Effector CD8-positive, alpha-beta T cell (primary cell): ENCODE measurements at places on chromosomes 13 and 19.

GRCh38 chr13:75825161-75825560 is 189.0 kb downstream of the LMO7 start:
- no peak for DNase-seq

- DNase-seq, result no peak
Observed at GRCh38 chr19:41604831-41605230, 22.0 kb downstream of the CEACAM4 start.

DNA sequence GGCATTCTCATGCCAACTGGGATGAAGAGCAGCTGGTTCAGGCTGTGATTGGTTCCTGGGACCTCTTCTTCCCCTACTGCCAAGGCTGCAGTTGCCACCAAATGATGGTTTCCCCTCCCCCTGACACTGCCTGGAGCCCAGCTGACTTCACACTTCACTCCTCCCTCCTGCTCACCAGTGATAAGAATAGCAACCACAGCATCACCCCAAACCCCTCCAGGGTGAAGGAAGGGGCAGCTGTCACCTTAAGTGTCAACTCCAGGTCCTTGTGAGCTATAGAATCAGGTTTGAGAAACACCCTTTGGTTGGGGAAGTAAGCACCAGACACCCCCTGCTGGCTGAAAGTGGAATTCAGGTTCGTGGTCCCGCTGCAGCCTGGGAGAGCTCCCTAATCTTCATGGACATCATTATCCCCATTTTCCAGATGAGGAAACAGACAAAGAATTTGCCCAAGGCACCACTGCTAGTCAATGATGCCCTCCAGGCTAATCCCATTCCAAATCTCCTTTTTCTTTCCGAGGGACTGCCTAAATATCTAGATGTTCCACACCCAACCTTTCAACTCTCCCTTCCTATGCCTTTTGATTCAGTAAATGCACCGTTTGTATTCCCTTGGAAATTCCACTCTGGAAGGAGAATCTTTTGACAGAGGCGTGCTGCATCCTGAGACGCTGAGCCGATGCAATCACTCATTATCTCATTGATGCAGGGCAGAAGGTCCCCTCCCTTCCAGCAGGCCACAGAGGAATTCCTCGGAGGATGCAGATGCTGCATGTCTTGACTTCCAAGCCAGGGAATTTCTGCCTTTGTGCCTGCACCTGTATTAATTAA is 50.6 kb upstream of the UQCRFS1 start:
- DNase-seq, result peak; percentile 17

- DNase-seq, result no peak
Observed at GRCh38 chr13:25171170-25171516, 945 bp downstream of the AMER2 start.

DNA sequence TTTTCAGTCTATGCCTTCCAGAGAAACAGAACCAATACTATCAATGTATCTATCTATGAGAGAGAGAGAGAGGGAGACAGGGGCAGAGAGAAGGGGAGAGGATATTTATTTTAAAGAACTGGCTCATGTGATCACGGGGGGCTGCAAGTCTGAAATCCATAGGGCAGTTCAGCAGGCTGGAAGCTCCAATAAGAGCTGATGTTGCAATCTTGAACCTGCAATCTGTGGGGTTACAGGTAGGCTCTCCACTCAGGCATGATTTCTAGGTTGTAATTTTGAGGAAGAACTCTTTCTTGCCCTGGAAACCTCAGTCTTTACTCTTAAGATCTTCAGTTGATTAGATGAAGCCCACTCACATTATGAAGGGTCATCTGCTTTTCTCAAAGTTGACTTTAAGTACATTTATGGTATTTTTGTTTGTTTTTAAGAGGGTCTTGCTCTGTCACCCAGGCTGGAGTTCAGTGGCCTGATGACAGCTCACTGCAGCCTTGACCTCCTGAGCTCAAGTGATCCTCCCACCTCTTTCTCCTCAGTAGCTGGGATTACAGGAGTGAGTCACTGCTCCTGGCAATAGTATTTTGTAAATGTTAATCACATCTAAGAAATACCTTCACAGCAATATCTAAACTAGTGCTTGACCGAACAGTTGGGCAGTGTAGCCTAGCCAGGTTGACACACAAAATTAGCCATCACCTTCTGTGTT is 376.4 kb downstream of the FGF9 start:
- no peak for DNase-seq

DNA sequence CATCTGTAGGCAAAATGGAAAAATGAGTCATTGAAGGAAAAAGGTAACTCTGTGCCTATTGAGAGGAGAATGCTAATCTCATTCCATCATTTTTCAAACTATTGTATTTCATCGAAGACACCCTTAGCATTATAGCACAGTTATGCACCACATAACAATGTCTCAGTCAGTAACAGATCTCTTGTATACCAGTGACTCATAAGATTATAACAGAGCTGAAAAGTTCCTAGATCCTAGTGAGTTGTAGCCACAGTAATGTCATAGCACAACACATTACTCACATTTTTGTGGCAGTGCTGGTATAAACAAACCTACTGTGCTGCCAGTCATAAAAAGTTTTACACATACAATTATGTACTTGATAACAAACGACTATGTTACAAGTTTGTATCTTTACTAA is 1077.6 kb downstream of the DIAPH3 start:
- no peak for DNase-seq

DNA sequence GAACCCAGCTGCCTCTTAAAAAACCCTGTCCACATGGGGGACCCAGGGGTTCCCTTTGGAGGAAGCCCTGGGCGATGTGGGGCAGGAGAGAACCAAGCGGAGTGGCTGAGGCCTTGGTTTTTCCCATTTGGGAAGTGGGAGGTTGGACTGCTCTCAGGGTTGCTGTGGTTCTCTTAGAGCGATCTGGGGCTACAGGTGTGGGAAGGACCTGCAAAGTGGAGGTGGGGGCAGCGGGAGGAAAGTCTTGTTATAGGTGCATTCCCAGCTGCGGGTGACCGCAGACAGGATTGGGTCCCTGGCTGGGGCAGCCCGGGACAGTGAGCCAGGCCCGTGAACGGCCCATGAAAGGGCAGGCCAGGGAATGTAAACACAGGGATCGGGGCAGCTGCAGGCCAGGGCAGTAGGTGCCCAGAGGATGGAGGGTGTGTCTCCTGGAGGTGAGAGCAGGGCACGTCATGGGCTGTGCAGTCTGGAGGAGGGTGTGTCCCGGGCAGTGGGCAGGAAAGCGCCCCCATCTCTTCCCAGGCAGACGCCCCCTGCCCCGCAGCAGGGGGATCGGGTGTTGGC is 814 bp downstream of the SLC25A23 start:
- no peak for DNase-seq

DNA sequence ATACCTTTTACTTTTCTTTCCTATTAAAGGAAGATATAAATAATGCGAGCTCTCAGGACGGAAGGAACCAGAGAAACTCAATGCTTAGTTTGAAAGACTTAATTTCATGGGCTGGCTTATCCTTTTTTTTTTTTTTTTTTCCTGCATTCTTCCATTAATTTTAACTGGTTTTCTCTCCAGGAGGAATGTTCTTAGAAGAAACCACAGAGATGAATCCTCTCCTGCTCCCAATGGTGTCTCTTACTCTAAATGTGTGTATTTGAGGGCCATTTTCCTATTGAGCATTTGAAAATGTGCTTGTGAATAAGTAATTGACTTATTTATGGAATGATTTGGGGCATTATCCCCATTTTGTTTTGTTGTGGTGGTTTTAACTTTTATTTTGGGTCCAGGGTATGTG is 494.9 kb downstream of the FOXO1 start:
- no peak for DNase-seq

DNA sequence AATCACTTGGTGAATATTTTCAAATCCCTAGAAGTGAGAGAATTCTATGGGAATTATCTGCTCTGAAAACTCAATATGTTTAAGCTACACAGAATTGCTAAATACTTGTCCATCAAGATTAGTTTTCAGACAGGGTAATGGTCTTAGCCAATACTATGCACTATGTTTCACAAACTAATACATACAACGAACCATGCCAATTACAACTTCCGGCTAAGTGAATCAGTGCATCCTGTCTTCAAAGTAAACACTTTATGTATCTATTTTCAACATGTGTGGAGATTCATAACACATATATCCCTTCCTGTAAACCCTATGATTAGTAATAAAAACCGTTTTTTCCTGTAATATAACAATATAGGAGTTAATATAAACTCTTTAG is 181.5 kb downstream of the POSTN start:
- no peak for DNase-seq

GRCh38 chr13:76454991-76455390 is 431.2 kb downstream of the KCTD12 start:
- DNase-seq, result no peak

GRCh38 chr19:17118957-17119356 is 43.4 kb downstream of the MYO9B start:
- DNase-seq, result no peak

- no peak for DNase-seq
Observed at GRCh38 chr13:24860770-24861169, 96.8 kb downstream of the RNF17 start.

DNA sequence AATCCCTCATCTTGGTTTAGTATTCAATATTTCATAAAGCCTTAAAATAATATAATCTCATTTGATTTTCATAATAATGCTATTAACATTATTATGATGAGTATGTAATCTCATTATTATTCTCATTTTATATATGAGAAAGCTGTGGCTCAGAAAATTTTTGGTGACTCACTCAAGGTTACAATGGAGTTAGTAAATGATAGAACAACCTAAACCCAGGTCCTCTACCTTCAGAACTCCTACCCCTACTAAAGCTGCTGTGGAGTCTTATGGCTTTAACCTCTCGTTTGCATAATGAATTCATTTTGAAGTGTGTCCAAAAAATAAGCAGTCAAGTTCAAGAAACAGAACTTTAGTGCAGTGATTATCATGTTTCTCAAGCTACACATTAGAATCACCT is 226.3 kb downstream of the TBC1D4 start:
- no peak for DNase-seq

- no peak for DNase-seq
Observed at GRCh38 chr19:33628921-33629825, 7.4 kb downstream of the CHST8 start.

- no peak for DNase-seq
Observed at GRCh38 chr13:35851356-35851755, 279.8 kb downstream of the DCLK1 start.

GRCh38 chr19:5575590-5575989 is 7.8 kb upstream of the TINCR start:
- DNase-seq, result no peak

GRCh38 chr19:30320916-30321315 is 51.3 kb upstream of the ZNF536 start:
- no peak for DNase-seq

DNA sequence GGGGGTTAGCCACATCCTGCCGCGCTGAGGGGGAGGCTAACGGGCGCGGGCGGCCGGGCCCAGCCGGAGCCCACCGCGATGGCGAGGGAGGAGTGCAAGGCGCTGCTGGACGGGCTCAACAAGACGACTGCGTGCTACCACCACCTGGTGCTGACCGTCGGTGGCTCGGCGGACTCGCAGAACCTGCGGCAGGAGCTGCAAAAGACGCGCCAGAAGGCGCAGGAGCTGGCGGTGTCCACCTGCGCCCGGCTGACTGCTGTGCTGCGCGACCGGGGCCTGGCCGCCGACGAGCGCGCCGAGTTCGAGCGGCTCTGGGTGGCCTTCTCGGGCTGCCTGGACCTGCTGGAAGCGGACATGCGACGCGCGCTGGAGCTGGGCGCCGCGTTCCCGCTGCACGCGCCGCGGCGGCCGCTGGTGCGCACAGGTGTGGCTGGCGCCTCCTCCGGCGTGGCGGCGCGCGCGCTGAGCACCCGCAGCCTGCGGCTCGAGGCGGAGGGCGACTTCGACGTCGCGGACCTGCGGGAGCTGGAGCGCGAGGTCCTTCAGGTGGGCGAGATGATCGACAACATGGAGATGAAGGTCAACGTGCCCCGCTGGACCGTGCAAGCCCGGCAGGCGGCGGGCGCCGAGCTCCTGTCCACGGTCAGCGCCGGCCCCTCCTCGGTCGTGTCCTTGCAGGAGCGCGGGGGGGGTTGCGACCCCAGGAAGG is 692 bp downstream of the RGS9BP start:
- DNase-seq, result no peak

- no peak for DNase-seq
Observed at GRCh38 chr13:72199640-72200039, 332.6 kb upstream of the DACH1 start.

GRCh38 chr19:14031719-14032480 is at the start of gene IL27RA:
Gene IL27RA (plus strand): TSS chr19:14031762. CDS start chr19:14031873, 111 bp downstream.
- peak; percentile 73 for DNase-seq

GRCh38 chr13:100100115-100100879 is 11.4 kb downstream of the PCCA start:
- DNase-seq, result no peak

- no peak for DNase-seq
Observed at GRCh38 chr19:5222821-5223321, 117.7 kb downstream of the PTPRS start.

- DNase-seq, result no peak
Observed at GRCh38 chr13:24043590-24044350, 116.8 kb upstream of the SPATA13 start.

DNA sequence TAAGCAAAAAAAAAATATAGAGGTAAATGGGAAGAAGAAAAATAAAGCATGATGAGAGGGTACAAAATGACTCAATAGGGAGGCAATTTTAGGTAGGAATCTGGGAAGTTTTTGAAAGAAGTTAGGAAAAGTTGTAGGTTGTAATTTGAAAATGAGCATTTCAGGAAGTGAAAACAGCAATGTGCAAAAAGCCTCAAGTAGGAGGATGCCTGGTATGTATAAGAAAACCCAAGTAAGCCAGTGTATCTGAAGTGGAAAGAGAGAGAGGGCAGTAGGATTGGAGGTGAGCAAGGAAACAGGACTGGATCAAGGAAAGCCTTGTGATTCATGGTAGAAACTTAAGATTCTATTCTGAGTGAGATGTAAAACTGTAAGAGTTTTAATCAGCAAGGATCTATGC is 121.6 kb upstream of the SPRY2 start:
- no peak for DNase-seq

DNA sequence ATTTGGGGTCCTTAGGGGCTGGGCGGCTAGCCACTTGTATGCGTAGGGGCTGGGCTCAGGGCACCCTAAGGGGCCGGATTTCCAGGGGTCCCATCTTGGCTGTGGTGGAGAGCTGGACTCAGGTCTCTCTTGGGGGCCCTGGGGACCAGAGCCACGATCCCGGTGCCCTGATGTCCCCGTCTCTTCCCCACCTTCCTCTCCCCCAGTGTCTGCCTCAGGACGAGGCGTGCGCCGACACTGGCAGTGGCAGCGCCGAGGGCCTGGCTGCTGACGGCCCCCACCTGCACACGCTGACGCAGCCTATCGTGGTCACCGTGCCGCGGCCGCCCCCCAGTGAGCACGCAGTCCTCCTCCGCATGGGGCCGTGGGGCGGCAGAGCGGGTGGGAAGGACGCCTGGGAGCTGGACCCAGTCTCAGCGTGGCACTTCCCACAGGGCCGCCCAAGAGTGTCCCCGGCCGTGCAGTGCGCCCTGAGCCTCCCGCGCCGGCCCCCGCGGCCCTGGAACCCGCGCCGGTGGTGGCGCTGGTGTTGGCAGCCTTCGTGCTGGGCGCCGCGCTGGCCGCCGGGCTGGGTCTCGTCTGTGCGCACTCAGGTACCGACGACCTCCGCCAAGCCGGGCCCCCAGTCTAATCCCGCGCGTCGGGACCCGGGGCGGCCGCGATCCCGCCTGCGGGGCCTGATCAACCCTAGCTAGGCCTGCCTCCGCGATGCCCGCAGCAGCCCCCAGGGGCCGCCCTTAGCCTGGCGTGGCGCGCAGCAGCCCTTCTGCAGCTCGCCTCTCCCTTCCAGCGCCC is 2.7 kb upstream of the SNAPC2 start:
- DNase-seq, result peak; percentile 31

- no peak for DNase-seq
Observed at GRCh38 chr19:13917888-13918406, 11.9 kb downstream of the CC2D1A start.
